ENCODE measurements at places on chromosomes 7 and 10.

- no peak for DNase-seq
These were observed 490 bp downstream of the KIN start for GRCh38 chr10:7787150-7787856.

DNA sequence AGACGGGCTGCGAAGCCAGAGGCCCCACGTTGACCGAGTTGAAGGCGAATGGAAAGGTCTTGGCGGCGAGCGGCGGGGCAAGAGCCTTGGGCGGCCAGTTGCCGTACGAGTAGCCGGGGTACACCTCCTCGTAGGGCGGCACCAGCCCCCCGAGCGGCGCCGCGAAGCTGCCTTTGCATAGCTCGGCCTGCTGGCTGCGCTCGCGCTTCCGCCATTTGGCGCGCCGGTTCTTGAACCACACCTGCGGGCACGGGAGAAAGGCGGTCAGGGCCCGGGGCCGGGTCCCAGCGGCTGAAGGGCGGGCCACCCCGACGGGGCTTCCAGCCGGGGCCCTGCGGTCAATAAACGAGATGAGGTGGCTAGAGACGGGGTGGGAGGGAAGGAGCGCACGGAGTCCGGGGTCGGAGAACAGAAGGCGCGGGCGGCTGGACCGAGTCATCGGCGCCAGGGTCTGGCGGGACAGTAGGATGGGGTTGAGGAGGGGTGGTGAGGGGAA lies 4.8 kb downstream of the ELOVL3 start:
- no peak for DNase-seq

- peak; percentile 5 for DNase-seq
These were observed 57.4 kb downstream of the CHST15 start for GRCh38 chr10:124035928-124036558.

GRCh38 chr7:156607332-156608172 lies 33.0 kb upstream of the RNF32 start:
- no peak for DNase-seq

GRCh38 chr7:144439717-144440205 lies 36.3 kb upstream of the NOBOX start:
- no peak for DNase-seq

DNA sequence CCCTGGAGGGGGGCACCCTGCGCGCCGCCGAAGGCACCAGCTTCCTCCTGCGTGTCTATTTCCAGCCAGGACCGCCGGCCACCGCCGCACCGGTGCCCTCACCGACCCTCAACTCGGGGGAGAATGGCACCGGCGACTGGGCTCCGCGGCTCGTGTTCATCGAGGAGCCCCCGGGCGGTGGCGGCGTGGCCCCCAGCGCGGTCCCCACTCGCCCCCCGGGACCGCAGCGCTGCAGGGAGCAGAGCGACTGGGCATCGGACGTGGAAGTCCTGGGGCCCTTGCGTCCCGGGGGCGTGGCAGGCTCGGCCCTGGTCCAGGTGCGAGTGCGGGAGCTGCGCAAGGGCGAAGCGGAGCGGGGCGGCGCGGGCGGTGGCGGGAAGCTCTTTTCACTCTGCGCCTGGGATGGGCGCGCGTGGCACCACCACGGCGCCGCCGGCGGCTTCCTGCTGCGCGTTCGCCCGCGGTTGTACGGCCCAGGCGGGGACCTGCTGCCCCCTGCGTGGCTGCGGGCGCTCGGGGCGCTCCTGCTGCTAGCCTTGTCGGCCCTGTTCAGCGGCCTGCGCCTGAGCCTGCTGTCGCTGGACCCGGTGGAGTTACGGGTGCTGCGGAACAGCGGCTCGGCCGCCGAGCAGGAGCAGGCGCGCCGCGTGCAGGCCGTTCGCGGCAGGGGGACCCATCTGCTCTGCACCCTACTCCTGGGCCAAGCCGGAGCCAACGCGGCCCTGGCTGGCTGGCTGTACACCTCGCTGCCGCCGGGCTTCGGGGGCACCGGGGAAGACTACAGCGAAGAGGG lies 594 bp downstream of the CNNM1 start:
- DNase-seq: no peak
